ENCODE measurements at places on chromosomes 4 and X.

DNA sequence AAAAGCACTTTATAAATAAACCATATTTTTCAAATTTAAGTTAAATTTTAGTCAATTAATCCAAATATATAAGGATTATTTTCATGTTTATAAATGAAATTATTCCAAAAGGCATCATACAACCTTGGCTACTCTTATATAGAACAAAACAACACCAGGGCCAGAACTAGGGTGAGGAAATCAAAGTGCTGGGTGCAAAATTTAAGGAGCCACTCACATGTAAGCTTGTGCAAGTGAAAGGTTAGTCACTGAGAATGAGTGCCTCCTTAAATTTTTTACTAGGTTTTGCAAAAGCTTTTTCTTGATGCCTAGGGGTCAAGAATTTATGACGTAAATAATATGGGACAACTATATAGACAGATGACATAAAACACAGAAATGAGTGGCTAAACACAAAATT lies 83.4 kb upstream of the COX18 start:
- DNase-seq: no peak

DNA sequence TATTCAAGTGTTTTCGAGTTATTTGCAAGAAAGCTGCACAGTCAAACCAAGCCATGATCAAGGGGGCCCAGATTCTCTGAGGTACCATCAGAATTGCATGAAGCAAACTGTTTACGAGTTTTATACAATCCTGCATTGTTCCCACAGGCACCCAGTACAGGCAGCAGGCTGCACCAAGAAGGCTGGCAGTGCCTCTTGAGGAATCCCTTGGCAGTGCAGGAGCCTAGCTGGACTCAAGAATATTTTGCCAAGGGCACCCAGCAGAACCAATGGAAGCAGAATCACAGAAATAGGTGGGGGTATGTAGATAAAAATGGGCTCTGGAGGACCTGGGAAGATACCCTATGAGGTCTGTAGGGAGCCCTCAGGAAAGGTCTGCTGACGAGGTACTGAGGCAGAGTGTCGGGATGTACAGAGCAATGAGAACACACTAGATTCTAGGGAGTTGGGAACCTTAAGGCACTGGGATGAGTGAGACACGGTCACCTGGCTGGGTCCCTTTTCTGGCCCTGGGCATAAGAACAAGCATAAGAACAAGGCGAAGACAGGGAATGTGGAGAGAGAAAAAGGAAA lies 2.5 kb upstream of the PLP1 start:
- no peak for DNase-seq

GRCh38 chr4:83629945-83630721 lies 94.2 kb downstream of the GPAT3 start:
- no peak for DNase-seq

GRCh38 chr4:105147016-105147552 lies 408 bp downstream of the TET2 start:
- DNase-seq: no peak

DNA sequence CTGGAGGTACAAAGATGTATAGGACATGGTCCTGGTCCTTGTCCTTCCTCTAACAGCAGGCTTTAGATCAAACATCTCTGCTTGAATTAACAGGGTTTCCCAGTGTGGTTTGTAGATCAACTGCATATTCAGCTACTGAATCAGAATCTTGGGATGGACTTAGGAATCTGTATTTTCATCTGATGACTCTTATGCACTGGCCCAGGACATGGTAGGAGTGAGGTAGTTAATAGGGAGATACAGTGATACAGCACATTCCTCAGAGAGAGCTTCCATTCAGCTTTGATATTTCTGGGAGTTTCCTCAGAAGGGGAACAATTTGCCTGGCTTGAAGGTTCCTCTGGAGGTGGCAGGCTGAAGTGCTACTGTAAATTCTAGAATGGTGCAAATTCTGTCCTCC lies 203.1 kb downstream of the LARP7 start:
- no peak for DNase-seq

DNA sequence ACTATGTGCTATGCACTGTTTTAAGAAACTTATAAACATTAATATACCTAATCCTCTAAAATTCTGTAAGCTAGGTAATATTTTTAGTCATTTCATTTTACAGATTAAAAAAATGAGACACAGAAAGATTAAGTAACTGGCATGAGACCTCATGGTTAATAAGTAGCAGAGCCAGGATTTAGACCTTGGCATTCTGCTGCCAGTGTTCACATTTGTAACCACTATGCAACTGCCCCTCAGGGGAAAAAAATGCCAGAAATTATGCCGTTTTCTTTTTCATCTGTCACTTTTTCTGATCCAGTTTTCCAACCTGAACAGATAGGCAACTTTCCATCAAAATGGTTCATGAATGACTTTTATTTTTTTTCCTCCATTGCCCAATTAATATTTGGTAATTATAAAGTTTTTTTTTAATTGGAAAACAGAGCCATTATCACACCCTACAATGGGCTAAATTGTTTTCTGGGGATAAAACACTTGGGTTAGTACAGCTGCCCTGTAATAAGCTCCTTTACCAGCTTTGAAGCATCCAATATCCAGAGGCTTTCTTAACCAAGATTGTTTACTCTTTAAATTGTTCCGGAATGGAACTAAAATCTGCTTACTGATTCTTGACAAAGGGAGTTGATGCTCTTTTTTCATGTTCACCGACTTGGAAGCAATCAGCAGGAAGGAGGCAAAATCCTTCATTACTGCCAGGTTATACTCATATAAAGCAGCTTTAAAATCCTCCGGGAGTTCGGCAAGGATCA lies 56.4 kb upstream of the DDX60 start:
- DNase-seq: no peak

DNA sequence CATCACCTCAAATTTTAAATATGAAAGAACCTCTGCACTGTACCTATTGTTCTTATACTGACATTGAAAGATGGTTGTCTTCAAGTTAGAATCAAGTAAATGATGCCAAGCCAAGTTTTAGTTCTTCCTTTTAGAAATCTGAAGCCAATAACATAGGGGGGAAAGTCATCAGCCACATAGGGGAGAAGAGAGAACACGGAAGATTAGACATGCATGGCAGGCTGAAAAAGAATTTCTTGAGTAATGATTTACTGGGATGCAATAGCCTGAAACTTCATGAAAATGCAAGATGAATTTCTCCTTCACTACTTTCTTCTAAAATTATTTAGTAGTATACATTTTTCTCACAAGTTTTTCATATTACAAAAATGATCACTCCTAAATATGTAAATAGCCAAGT lies 13.6 kb upstream of the EPGN start:
- DNase-seq: no peak

GRCh38 chrX:28787206-28787605 lies 200.0 kb downstream of the IL1RAPL1 start:
- no peak for DNase-seq

DNA sequence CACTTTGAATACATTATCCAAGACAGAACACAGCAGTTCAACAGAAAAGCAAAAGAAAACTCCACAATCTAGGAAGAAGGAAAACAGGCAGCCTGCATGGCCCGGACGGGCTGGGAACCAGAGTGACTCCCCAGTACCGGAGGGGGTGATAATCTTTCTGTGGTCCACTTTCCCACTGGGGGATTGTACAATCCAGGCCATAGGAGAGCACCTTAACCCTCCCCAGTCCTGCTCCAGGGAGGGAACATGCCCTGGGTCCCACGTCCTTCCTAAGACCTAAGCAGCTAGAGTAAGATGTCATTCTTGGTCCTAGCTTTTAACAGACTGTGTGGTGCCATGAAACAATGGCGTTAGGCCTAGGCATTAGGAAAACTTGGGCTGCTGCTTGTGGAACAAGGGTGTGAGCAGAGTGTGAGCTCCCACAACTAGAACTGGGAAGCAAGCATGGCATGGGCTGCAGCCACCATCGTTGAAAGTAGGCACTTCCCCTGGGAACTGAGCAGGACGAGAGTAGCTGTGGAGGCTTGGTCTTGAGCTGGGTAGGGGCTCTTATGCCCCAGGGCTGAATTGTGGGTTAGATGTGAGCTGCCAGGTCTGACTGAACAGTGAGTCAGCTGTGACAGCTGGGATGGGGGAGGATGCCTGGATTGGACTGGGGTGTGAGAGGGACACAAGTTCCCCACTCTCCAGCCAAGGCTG lies 42.4 kb downstream of the NAT8L start:
- no peak for DNase-seq

DNA sequence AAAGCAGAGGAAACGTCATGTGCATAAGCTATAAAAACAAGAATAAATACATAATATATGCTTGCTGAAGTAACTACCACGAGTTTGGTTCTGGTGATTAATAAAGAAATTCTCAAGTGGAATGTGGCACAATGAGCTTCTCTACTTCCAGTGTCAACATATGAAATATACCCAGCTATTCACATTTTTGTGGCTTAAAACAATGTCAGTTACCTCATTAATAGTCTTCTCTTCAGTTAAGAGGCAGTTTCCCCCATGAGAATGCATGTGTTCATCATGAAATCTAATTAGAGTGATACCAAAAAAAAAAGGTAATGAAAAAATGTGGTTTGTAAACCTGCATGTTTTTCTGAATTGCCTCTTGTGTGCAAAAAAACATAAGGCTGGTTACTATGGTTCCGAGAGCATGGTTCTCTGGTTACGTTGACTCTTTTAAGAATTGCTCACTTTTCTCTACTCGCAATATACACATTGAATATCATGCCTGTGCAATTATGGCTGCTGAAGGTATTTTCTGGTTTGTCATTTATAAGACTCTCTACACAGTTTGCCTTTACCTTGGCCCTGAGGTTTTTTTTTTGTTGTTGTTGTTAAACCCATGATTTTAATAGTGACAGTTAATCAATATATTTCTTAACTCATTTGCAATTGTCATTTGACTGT lies 108.2 kb downstream of the PCDH7 start:
- no peak for DNase-seq

DNA sequence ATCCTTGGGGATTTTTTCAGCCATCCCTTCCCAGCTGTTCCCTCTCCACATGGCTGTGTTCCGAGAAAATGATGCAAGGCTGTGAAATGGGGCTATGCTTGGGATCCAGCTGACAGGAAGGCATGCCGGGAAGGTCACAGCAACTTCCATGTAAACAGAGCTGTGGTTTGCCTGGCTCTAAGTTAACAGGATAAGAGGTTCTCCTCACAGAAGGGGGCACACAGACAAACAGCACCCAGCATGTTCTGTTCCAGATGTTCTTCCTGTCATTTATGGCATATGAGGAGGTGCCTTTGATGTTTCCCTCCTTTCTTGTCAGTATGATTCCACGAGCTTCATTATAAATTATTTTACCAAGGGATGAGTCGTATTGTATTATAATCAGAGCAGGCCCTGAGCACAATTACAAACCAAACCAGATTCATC lies 220.7 kb downstream of the ANTXR2 start:
- no peak for DNase-seq

DNA sequence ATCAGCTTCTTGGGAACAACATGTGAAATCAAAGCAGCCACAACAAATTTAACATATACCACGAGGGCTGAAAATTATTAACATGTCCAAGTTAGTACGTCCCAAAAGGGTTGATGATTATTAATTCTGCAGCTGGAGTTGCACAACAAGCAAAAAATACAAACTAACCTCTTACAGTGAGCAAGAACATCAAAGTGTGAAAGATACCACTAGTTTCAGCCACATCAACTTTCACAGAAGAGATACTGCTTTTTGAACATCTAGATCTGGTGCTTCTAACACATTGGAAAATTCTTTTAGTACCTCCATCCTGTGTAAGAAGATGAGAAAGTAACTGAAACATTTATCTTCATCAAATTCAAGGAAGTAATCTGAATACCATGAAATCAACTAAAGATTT lies 334.1 kb downstream of the PCDH7 start:
- no peak for DNase-seq

- DNase-seq: no peak
Measured at GRCh38 chrX:86322913-86323312, 174.7 kb downstream of the DACH2 start.

GRCh38 chr4:161894014-161894413 lies 269.8 kb downstream of the FSTL5 start:
- no peak for DNase-seq

DNA sequence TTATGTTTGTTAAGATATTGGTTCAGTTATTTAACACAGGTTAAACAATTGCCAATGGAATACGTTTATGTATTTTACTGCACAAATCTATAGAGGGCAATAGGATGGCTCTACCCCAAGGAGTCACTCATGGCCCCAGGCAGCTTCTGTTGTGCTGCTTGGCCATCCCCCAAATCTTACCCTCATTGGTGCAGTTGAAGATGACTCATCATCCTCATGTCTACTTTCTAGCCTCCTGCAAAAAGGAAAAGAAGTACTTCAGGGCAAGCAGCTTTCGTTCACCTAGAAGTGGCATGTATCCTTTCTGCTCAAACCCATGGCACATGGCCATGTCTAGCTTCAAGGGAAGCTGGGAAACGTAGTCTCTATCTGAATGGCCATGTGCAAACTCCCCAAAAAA lies 14.2 kb downstream of the PHOX2B start:
- no peak for DNase-seq

DNA sequence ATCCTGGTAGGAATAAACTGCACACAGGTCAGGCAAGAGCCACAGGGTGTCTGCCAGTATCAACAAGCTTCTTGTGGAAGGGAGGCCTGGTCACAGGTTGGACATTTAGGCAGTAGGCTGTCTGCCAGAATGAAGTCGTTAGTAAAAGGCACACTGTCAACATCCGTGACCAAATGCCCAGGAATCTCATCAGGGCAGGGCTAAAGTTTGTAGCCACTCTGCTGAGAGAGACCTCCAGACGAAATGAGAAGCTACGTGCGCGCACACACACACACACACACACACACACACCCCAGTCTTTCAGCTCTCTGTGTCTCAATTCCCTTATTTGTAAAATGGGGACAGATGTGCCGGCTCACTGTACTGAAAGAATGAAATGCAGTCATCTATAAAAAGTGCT lies 408.7 kb upstream of the ZFP42 start:
- DNase-seq: no peak

- no peak for DNase-seq
Measured at GRCh38 chr4:35102066-35102465, 1142.2 kb downstream of the ARAP2 start.

DNA sequence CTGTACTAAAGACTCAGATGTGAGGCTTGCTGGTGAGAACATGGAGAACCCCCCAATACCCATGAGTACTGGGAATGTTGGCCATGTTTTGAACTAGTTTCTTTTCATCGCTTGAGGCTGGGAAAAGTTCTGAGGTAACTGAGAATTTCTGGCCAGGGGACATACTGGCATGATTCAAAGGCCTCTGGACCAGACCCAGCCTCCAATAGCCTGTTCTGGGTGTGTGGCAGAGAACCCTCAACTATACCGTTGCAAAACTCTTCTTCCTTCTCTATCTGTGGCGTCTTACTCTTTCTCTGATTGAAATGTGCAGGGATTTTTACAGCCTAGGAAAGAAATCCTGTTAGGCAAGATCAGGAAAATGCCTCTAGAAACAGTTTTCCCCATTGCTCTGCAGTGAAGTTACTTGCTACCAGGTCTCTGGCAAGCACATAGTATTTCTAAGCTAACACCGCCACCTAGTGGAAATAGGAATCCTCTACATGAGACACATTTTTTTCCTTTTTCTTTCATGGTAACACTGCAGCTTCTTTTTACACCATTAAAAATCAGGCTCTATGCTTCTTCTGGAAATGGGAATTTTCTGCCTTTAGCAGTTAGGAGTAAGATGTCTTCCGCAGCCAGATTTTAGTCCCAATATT lies 170.7 kb upstream of the ZCCHC13 start:
- DNase-seq: no peak

GRCh38 chrX:132694382-132694781 lies 205.5 kb upstream of the MBNL3 start:
- no peak for DNase-seq

Data from stimulated activated CD8-positive, alpha-beta memory T cell treated with anti-CD3 and anti-CD28 coated beads, Interleukin-7, amount 100 ng/mL, for 4 hours (primary cell).